DMS79 treated with DMSO at 0.1 percent for 48 hours (cell line): ENCODE measurements at places on chromosomes 1 and 21.

GRCh38 chr1:180568184-180568583 is 9.4 kb downstream of the OVAAL start:
- DNase-seq = no peak

- no peak for DNase-seq
Measured at GRCh38 chr1:53730224-53730865, 8.6 kb downstream of the GLIS1 start.

- no peak for DNase-seq
Measured at GRCh38 chr1:225467193-225468020, 39.6 kb upstream of the LBR start.

DNA sequence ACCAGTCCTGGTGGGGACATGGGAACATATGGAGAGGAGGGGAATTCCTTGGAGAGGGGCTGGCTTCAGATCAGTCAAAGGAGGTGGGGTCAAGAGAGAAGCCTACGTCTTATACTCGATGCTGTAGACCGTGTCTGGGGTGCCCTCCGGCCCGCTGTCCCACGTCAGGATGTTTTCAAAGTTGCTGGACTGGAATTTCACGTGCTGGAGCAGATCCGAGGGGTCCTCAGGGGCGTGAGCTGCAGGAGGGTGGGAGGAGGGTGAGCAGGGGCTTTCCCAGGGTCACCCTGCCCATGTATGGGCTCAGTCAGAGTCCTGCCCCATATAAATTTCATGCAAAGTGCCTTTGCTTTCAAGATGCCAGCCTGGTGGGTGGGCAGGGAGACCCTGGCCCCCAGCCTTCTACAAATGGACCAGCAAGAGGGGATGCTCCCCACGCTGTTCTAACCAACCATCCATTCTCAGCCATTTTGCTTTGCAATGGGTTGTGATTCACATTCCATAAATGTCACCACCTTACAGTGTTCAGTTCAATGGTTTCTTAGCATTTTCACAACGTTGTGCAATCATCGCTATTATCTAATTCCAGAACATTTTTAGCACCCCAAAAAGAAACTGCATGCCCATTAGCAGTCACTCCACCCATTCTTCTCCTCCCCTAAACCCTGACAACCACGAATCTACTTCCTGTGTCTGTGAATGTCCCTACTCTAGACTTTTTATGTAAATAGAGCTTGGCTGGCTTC is 4.3 kb downstream of the IL22RA1 start:
- DNase-seq = no peak

DNA sequence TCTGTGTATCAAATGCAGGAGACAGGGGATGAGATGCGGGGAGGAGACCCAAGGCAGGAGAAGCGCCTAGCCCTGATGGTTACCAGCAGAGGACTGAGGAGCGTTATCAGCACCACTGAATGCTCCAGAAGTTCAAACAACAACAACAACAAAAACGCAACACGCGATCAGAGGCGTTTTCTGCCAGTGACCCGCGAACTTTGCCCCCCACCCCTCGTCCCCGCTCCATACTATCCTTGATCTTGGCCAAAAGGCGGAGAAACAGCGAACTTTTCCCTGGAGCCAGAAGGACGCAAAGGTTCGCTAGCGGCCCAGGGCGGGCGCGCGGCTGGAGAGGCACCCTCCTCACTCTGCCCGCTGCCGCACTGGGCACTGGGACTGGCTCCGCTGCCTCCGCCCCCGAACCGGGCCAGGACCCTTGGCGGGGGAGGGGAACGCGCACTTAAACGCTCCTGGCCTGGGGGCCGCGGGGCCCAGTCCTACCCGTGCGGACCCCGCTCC is 699 bp downstream of the ECHDC2 start:
- DNase-seq = no peak

DNA sequence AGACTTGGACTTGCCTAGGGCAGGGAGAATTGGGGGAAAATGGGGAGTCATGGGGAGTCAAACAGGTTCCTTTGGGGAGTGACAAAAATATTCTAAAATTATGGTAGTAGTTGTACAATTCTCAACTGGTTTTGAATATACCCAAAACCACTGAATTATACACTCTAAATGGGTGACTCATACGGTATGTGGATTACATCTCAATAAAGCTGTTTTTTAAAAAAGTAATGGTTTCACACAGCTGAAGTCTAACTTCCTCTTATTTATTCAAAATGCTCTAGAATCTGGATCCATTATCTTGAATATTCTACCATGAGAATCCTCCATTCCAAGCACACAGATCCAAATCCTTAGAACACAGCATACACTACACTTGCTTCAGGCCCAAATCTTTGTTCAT is 11.1 kb downstream of the EIF4G3 start:
- DNase-seq = no peak

DNA sequence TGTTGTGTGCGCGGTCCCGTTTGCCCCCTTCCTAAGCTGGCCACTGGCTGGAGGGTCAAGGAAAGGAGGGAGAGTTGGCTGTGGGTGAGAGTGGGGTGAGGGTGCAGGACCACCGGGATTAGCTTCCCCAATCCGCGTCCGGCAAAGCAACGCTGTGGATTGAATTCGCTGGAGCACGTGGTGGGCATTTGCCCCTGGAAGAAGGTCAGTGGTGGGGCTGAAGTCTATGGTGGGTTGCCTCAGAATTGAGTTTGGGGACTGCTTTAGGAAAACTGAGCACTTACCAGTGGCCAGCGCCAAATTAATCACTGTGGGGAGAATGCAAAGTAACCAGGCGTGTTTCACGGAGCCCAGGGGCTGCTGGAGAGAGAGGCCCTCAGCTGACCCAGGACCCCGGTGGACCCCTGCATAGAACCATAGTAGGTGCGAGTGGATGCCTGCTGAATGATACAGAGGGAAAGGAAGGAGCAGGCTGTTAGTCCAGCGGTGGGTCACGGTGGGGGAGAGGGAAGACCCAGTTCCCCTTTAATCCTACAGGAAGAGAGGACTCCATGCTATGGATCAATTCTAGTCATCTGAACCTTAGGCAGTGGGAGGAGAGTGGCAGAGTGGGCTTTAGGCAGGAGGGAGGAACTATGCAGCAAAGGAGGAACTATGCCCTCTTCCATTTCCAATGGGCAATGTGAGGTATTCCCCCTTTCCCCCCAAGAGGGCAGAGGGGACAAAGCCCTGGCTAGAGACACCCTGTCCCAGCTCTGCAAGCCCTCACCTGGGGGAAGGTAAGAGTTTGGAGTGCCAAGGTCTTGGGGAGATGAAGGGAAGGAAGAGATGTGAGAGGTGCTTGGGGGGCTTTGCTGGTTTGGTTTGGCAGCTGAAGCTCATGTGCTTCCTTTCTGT is 1.2 kb downstream of the TNFRSF8 start:
- no peak for DNase-seq

GRCh38 chr1:152869808-152870419 is 8.2 kb upstream of the SMCP start:
- DNase-seq = peak; percentile 79

DNA sequence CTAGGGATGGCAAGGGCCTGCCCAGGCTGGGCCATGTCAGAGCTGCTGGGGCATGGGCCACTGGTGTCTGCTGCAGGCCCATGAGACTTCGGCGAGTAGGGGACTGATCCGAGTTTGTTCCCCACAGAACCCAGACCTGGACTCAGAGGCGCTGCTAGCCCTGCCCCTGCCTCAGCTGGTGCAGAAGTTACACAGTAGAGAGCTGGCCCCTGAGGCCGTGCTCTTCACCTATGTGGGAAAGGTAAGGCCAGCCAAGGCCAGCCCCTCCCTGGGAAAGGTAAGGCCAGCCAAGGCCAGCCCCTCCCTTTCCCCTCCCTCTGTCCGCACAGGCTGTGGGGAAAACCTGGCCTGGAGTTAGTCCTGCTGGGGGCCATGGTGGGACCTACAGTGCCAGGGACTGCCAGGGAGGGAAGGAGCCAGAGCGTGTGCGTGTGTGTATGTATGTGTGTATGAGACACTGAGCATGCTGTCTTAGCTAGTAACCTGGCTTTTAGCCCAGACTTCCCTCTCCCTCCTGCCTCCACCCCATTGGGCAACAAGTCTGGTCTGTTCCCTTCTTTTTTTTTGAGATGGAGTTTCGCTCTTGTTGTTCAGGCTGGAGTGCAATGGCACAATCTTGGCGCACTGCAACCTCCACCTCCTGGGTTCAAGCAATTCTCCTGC is 8.0 kb downstream of the FAAH start:
- DNase-seq = peak; percentile 91

- no peak for DNase-seq
Measured at GRCh38 chr1:31032266-31032665, 33.3 kb downstream of the PUM1 start.

DNA sequence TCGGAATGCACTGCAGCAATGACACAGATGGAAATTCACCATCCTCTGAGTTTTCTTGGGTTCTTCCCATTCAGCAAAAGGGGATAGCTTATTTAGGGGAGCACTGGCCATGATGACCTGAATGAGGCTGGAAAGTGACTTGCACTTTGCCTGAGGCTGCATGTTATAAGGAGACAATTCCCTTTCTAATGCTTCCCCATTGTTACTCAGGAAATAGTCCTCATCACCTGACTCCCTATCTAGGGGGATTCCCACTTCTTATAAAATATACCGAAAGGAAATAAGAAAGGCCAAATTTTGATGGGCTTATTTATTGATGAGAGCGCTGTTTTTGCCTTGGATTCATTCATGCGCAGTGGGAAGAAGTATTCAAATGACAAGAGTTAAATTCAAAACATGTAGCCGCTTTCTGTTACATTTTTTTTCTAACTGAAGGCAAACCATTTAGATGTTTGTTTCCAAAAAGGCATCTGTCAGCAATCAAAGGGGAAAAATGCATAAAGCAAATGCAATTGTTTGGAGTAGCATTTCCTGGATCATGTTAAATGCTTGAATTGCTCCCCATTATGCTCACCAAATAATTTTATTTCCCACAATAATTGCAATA is 220.3 kb upstream of the NFIA start:
- DNase-seq = no peak

- DNase-seq = peak; percentile 12
Measured at GRCh38 chr1:162145966-162146696, 76.6 kb downstream of the NOS1AP start.

GRCh38 chr1:174209347-174210187 is 50.2 kb downstream of the RABGAP1L start:
- no peak for DNase-seq

DNA sequence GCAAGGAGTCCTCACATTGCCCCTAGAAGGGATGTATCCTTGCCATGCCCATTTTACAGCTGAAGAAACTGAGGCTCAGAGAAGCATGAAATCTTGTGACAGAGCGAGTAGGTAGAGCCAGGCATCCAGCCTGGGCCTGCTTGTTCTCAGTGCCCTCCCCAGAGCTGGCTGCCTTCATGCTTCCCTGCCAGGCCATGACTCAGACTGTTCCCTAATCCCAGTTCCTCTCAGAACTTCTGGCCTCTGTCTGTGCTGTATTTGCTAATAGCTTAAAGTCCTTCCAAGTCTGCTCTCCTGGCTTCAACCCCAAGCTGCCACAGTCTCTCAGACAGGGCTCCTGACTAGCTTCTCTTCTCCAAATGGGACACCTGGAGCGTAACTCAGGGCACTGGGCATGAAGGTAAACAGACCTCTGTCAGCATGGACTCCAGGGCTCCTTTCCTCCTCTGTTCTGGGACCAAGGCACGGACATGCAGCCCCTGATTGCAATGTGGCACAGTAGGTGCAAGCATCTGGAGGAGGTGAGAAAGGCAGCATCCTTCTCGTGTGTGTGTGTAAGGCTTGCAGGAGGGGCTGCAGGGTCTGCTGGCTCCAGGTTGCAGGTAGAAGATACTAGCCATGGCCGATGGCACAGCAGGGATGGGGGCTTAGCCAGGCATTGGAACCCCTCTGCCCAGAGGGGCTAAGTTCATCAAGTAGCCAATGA is 122.7 kb downstream of the HMGB4 start:
- no peak for DNase-seq

- DNase-seq = no peak
Measured at GRCh38 chr1:18670121-18670867, 39.6 kb downstream of the PAX7 start.
